ENCODE measurements at places on chromosomes 3 and 15.

- no peak for DNase-seq
These were observed 203.6 kb downstream of the TNIK start for GRCh38 chr3:171256445-171257250.

GRCh38 chr15:82540055-82540983 lies at the start of gene RPS17:
RPS17 (minus strand) TSS chr15:82540457; CDS start chr15:82540428, 29 bp downstream.
- peak; percentile 98 for DNase-seq

DNA sequence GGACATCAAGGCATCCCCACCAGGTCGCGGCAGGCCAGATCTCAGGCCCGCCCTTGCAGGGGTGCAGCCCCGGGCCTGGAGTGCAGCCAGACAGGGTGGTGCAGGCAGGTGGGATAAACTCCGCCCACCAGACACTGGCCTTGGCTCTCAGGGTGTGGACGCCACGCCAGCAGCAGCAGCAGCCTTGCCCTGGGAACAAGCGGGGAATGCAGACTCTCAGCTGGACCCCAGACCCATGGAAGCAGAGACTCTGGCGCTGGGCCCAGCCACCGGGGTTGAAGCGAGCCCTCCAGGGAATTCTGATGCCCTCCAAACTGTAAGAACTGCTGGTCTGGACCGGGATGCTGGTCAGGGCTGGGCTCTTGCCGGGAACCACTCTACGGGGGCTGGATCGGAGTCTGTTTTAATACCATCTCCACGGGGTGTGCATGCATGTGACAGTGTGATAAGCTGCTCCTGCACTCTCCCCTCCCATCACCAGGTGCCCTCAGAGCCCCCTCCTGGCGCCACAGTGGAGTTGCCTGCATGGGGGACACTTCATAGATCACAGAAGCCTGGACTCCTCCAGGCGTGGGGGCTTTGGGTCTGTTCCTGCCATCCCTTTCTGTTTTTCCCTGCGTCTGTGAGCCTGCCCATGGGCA lies 142.7 kb downstream of the NSMCE3 start:
- DNase-seq, result no peak

DNA sequence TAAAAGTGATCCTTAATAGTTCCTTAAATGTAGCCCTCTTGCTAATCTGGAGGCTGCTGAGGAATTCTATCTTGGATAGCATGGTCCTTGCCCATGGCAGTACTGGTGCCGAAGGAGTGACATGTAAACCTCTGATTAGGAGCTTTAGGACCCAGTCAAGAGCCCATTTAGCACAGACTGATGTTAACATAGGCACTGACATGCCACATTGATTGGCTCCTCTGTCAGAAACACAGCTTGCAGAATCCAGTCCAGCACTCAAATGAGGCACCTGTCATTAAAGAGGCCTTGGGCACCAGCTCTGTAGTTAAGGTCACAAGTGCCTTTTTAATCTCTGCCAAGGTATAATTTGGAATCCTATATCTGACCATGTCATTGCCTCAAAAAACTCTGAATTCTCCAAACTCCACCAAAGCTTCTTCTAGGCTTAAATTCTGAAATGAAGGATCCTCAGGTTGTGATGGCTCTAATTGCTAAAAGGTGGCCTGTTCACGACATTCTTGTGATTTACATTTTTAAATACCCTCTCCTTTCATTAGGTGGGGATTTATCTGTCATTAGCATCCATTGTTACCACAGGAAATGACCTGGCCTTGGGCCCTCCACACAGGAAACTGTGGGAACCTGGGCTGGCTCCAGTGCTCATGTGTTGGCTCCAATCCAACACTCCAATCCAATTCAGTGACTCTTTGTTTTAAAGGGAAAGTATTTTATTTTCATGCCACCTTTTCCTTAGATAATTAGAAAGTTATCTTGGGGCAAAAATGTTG lies 57.3 kb upstream of the RNF7 start:
- no peak for DNase-seq

GRCh38 chr3:183581496-183582155 lies 26.1 kb upstream of the KLHL6 start:
- DNase-seq, result no peak

- peak; percentile 32 for DNase-seq
These were observed 932 bp downstream of the GSK3B start for GRCh38 chr3:120093119-120093910.

- DNase-seq, result no peak
These were observed 47.8 kb upstream of the ZBTB38 start for GRCh38 chr3:141320399-141321108.

All from CD4-positive, alpha-beta T cell treated with Interleukin-10 for 1 hour (primary cell).